Fibroblast of skin of abdomen (primary cell): ENCODE measurements at places on chromosomes 4 and X.

DNA sequence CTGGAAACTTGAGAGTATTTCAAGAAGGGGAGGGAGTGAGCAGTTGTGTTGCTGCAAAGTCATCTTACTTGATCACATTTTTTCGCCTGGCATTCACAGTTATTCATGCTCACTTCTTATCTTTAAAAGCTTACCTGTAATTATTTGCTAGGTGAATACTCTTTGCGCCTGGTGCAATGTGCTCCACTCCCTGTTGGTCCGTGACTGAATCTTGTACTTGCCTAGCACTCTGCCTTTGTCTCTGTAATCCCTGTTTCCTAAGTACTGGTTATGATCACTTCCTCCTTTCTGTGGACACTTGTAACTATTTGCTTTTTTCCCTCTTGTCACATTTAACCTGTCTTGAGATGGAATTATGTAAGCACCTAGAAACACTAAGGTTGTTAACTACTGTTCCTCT is 5.8 kb downstream of the BMP2K start:
- DNase-seq: no peak

DNA sequence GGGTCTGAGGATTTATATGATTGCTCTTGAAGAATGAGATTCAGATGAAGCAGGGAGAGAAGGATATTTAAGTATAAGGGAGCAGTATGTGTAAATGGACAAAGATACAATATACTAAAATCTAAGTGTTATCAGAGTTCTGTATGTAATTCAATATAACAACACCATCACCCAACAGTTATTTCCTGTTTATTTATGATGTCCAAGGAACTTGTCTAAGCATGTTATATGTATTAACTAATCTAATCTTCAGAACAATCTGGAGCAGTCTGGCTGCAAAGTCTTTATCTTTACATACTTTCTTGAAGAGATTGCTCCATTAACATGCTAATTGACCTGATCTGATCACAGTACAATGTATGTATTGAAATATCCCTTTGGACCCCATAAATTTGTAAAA is 203.8 kb upstream of the WDFY3 start:
- no peak for DNase-seq

GRCh38 chr4:37597034-37597433 is 89.1 kb downstream of the RELL1 start:
- no peak for DNase-seq

DNA sequence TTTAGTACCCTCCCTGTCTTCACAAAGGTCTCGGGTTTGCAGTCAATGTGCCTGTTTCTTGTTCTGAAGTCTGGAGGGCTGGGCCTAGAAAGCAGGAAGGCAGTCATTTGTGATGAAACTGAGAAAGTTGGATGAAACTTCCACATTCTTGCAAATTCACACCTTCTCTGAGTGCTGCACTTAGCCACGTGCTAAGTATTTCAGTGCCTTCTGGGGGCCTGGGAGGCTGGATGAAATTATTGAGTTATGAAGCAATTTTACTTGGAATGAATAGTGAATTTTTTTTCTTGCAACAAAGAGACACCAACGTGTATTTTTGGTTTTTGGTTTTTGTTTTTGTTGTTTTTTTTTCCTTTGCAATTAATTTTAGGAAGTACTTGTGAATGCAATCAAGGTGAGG is 71.2 kb downstream of the MSX1 start:
- DNase-seq: no peak
